ENCODE measurements at places on chromosomes 13 and 19. TPM values are rescaled to one million over a fixed set of nuclear protein-coding genes. Genes with fewer than 3 reads are reported as not detected.

The SGCG gene
- not detected for total RNA-seq

The ONECUT3 gene
- not detected for total RNA-seq

The ZNF420 gene
- 4.9 TPM for total RNA-seq

The ATXN8OS gene
- not detected for total RNA-seq

The IL27RA gene
- total RNA-seq: 8.8 TPM

The ZNF681 gene
- not detected for total RNA-seq
